ENCODE measurements at places on chromosomes 2 and 18. TPM values are rescaled to one million over a fixed set of nuclear protein-coding genes. Genes with fewer than 3 reads are reported as not detected.

PPP1R1C gene
- total RNA-seq, result not detected

RND3 gene
- total RNA-seq, result not detected

SPC25 gene
- total RNA-seq, result 22.8 TPM

EMILIN1 gene
- 1.1 TPM for total RNA-seq

USP34 gene
- total RNA-seq, result 84.3 TPM

SCN7A gene
- total RNA-seq, result not detected

MAP3K19 gene
- total RNA-seq, result not detected

ADGRF3 gene
- total RNA-seq, result 3.4 TPM

CABLES1 gene
- 5.7 TPM for total RNA-seq

AOX1 gene
- not detected for total RNA-seq

HOXD8 gene
- not detected for total RNA-seq

ASXL2 gene
- 57.4 TPM for total RNA-seq

UGT1A6 gene
- total RNA-seq, result not detected

HOXD12 gene
- total RNA-seq, result not detected

PLA2R1 gene
- total RNA-seq, result not detected

ANKRD53 gene
- not detected for total RNA-seq

PTPN18 gene
- 61.9 TPM for total RNA-seq

ERFE gene
- 0.24 TPM for total RNA-seq

LYG1 gene
- total RNA-seq, result 2.1 TPM

IL36RN gene
- not detected for total RNA-seq

MAP3K20 gene
- total RNA-seq, result 17.9 TPM

EPHA4 gene
- 0.31 TPM for total RNA-seq

Measured in activated CD4-positive, alpha-beta T cell treated with anti-CD3 and anti-CD28 coated beads, Interleukin-2, amount 10 ng/mL, durations not matched to agents 24 days and 14 days (primary cell).